ENCODE measurements at places on chromosomes 16 and 17. TPM values are rescaled to one million over a fixed set of nuclear protein-coding genes. Genes with fewer than 3 reads are reported as not detected.

- no peaks in the 10 kb centered on the region for H3K4me1 ChIP-seq
- no peaks in the 10 kb centered on the region for H3K27me3 ChIP-seq
- H3K36me3 ChIP-seq: no peaks in the 10 kb centered on the region
- DNase-seq: no peak
- H3K4me3 ChIP-seq: no peak overlapping the region
These were observed 93.6 kb downstream of the ABCA8 start for GRCh38 chr17:68861602-68862001.

DNA sequence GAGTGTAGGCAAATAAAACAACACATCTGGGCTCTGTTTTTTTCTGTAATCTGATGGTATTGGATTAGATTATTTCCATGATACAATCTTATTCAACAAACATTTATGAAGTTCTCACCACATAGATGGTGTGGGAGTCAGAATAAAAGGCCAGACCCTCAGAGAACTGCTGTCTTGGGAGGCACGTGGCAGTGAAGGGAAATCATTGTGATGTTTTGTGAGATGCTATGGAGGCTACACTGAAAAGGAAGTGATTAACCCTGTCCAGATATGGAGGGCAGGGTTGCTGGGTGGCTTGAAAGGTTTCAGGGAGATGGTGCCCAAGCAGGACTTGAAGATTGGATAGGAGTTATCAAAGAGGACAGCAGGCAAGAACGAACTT, 35.6 kb downstream of the DHRS7B start:
- no peak overlapping the region for H3K4me3 ChIP-seq
- no peaks in the 10 kb centered on the region for H3K4me1 ChIP-seq
- no peak for DNase-seq
- H3K36me3 ChIP-seq: no peaks in the 10 kb centered on the region
- H3K27ac ChIP-seq: no peak overlapping the region

DNA sequence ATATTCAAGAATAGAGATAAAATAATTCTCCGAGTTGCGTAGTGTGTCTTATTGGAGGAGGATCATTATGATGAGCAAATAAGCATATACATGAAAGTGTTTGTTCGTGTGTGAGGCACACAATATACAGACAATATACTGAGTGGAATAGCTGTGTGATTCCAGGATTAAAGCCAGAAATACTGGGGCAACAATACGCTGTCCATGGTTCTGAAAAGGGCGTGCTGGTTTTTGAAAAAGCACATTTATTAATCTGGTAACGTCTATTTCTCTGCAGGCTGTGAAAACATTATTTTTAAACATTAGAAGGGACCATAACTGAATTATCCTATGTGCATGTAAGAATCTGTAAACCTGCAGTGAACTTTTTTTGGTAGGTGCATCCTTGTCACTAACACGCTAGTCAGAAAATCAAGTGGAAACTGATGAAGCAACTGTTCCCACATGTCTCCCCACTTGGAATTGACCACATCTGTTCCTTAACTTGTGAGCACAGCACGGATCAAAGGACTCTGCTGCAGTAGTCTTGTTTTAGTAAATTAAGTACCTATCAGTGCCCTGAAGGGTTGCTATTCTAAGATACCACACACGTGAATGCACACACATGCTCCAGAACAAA, 346.0 kb downstream of the GRIN2A start:
- H3K27me3 ChIP-seq: no peaks in the 10 kb centered on the region
- no peaks in the 10 kb centered on the region for H3K36me3 ChIP-seq
- H3K27ac ChIP-seq: no peak overlapping the region
- H3K4me1 ChIP-seq: peaks cover 4% of the 10 kb centered on the region
- DNase-seq: no peak

DNA sequence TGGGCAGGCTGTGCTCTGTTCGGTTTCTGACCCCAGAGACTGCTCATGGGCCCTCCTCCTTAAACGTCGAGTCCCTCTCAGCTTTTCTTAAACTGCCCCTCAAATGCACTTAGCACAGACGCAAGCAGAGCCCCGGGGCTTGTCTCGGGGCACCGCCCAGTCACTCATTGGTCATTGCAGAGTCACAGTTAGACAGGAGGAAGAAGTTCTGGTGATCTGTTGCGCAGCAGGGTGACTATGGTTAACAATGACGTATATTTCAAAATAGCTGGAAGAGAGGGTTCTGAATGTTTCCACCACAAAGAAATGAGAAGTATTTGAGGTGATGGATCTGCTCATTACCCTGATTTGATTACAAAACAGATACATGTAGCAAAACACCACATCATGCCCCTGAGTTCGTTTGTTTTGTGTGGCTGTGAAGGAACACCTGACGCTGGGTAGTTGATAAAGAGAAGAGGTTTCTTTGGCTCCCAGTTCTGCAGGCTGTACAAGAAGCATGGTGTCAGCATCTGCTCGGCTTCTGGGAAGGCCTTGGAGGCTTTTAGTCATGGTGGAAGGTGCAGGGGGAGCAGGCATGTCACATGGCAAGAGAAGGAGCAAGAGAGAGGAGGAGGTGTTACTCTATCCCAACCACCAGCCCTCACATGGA, 387.4 kb downstream of the CPPED1 start:
- H3K27ac ChIP-seq: no peak overlapping the region
- peaks cover 5% of the 10 kb centered on the region for H3K36me3 ChIP-seq
- no peak for DNase-seq
- H3K27me3 ChIP-seq: no peaks in the 10 kb centered on the region

GRCh38 chr17:54967621-54968261, 713 bp downstream of the COX11 start:
- peak overlapping the region; percentile 85 for H3K27ac ChIP-seq
- no peaks in the 10 kb centered on the region for H3K27me3 ChIP-seq
- peak overlapping the region; percentile 89 for H3K4me3 ChIP-seq
- no peak for DNase-seq
- H3K36me3 ChIP-seq: no peaks in the 10 kb centered on the region

DNA sequence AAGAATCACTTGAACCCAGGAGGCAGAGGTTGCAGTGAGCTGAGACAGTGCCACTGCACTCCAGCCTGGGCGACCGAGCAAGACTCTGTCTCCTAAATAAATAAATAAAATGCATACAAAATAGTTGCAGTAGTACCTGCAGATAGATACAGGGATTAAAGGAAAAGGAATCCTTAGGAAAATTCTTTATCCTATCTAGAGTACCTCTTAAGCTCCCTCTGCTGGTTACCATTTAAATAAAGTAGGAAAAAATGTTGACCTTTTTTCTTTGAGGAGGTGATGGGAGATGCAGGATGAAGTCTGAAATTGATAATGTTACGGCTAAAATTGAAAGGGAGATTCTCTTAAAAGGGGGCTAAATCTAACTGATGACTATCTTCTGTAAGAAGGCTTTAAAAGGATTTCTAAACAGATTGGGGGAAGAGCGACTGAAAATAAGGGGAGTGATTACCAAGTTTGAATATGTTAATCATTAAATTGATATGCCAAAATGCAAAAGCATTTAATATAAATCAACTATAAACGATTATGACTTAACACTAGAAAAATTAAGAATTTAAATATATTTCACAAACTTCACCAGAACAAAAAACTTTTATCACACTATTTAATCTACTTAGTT, 29.4 kb downstream of the C16orf87 start:
- no peak overlapping the region for H3K4me3 ChIP-seq
- H3K27ac ChIP-seq: no peak overlapping the region
- H3K4me1 ChIP-seq: no peaks in the 10 kb centered on the region
- no peaks in the 10 kb centered on the region for H3K27me3 ChIP-seq

- peaks cover 2% of the 10 kb centered on the region for H3K4me1 ChIP-seq
- no peak overlapping the region for H3K27ac ChIP-seq
- H3K36me3 ChIP-seq: peaks cover 16% of the 10 kb centered on the region
These were observed 115.1 kb downstream of the HIC1 start for GRCh38 chr17:2170023-2170422.

GRCh38 chr16:81127051-81127450, 30.9 kb upstream of the GCSH start:
- no peaks in the 10 kb centered on the region for H3K4me1 ChIP-seq
- no peaks in the 10 kb centered on the region for H3K36me3 ChIP-seq
- H3K27ac ChIP-seq: no peak overlapping the region
- no peaks in the 10 kb centered on the region for H3K27me3 ChIP-seq

DNA sequence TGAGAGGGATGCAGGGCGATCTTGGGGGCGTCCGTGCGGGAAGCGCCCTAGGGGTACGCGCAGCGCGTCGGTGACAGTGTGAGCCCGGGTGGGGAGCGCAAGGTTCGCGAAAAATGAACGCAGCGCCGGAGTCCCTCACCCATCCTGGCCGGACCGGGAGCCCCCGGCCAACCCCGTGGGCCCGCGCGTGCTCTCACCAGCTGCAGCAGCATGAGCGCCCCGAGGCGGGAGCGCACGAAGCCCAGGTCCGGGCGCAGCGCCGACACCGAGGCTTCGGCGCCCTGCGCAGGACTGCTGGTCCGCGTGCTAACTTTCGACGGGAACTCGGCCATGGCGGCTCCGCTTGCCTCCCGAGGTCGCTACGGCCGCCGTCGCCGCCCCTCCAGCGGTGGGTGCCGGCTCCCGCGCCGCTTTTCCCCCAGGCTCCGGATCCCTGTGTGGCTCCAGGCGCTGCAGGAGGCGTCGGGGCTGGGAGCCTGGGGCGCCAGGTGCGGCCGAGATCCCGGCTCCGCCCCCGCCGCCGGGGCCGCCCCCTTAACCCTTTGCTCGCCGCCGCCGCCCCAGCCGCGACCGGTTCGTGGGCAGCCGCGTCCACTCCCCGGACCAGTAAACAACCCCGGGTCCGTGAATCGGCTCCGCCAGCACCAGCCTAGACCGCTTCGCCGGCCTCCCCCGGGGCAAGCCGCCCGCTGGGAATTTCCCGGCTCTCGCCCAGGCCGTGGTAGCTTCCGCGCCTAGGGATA, at the start of gene PLLP:
TSS of gene PLLP (minus strand) at position 464 of the 743 bp plus-strand sequence. CDS start at position 332, 132 bp downstream.
- peaks cover 9% of the 10 kb centered on the region for H3K4me1 ChIP-seq
- peak within 1 kb of the TSS; percentile 82 for H3K4me3 ChIP-seq
- no peak within 1 kb of the TSS for H3K27ac ChIP-seq
- H3K27me3 ChIP-seq: peaks cover 2% of the 10 kb centered on the region
- H3K36me3 ChIP-seq: no peaks in the 10 kb centered on the region
- DNase-seq: no peak

DNA sequence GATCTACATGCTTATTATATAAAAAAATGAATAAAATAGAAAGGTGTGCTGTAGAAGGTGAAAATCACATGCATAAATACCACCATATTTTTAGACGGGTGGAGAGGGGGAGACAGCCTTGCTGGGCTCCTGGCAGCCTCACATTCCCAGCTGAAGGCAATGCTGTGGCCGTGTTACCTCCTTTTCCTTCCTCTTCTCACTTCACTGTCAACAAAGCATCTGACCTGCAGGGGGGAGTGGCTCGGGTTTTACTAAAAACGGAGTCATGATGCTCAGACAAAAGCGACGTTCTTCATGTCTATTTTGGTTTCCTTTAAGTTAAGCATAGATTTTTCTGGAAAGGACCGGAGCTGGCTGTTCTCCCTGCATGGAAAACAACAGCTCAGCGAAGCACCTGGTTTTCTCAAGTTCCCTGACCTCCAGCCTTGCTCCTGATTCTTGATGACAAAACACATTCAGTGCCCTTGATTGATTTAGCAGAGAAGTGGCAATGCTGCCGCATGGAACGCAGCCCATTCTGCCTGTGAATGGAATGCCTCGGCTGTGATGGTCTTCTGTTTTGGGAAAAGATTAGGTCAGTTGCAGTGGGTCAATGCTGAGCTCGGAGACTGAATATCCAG, 5.5 kb upstream of the RPTOR start:
- DNase-seq: no peak
- H3K36me3 ChIP-seq: no peaks in the 10 kb centered on the region
- no peaks in the 10 kb centered on the region for H3K27me3 ChIP-seq
- no peak overlapping the region for H3K4me3 ChIP-seq
- H3K4me1 ChIP-seq: no peaks in the 10 kb centered on the region

DNA sequence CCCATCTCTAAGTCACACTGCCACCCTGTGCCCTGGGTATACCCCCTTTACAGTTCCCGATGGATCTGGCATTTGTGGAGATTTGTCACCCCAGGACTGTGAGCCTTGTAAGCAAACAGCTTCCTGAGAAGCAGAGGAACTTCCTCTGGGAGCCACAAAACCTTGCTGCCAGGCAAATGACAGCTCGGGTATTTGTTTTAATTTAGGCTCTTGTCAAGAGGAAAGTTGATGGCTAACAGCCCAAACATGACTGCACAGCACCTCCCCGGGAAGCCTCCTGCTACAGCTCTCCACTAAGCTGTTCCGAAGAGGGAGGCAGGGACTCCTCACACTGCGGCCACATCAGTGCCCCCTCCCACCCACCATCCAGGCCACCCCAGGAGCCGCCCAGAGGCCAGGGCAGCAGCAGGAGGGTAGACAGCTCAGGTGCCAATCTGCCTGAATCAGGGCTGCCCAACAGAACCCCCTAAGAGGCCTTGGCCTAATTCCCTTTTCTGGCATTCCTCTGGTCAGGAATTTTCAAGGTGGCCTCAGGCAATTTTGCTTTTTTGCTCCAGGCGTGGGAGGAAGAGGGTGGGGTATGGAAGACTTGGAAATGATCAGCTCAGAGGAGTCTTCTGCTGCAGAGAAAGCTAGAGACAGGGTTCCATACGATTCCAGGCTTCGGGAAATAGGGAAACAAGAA, 2.6 kb downstream of the ABR start:
- DNase-seq: no peak
- no peaks in the 10 kb centered on the region for H3K27me3 ChIP-seq
- H3K4me1 ChIP-seq: peaks cover 30% of the 10 kb centered on the region
- H3K4me3 ChIP-seq: no peak overlapping the region

GRCh38 chr17:50903604-50904517, 37.7 kb upstream of the TOB1 start:
- H3K4me3 ChIP-seq: no peak overlapping the region
- no peak for DNase-seq
- H3K36me3 ChIP-seq: no peaks in the 10 kb centered on the region
- H3K27me3 ChIP-seq: peaks cover 1% of the 10 kb centered on the region
- H3K4me1 ChIP-seq: peaks cover 13% of the 10 kb centered on the region

- no peaks in the 10 kb centered on the region for H3K36me3 ChIP-seq
- no peaks in the 10 kb centered on the region for H3K27me3 ChIP-seq
- H3K4me3 ChIP-seq: no peak overlapping the region
- H3K27ac ChIP-seq: no peak overlapping the region
- no peaks in the 10 kb centered on the region for H3K4me1 ChIP-seq
These were observed 510.6 kb downstream of the CDH13 start for GRCh38 chr16:83137326-83137781.

Gene PFAS
- 122 TPM for total RNA-seq

Gene ESRP2
- total RNA-seq: 0.29 TPM

Gene PIRT
- not detected for total RNA-seq

Gene CDR2L
- 0.05 TPM for total RNA-seq

Gene TBC1D28
- not detected for total RNA-seq

Gene FBXO39
- total RNA-seq: not detected

Gene MYH13
- total RNA-seq: 0.03 TPM

Gene C16orf82
- not detected for total RNA-seq

Gene GRAPL
- 32.4 TPM for total RNA-seq
